ENCODE measurements at places on chromosomes 6 and 20. TPM values are rescaled to one million over a fixed set of nuclear protein-coding genes. Genes with fewer than 3 reads are reported as not detected.

DNA sequence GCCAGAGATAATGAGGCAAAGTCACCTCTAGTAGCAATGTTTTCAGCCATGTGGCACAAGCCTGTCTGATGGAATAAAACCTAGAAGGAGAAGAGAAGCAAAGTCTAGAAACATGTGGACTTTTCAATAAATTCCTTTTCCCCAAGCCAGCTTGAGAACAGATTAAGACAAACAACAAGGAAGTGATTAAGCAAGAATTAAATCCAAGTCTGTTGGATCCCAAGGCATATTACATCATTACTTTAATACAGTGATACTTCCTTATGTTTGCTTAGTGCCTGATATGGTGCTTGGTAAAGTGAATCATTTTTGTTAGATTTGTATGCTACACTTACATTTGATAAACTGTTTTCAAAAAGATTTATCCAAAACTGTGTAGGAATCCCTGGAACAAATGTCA is 260.3 kb upstream of the FAM83B start:
- no peaks in the 10 kb centered on the region for H3K36me3 ChIP-seq
- H3K4me3 ChIP-seq: no peak overlapping the region
- no peak for DNase-seq
- no peak overlapping the region for H3K27ac ChIP-seq

DNA sequence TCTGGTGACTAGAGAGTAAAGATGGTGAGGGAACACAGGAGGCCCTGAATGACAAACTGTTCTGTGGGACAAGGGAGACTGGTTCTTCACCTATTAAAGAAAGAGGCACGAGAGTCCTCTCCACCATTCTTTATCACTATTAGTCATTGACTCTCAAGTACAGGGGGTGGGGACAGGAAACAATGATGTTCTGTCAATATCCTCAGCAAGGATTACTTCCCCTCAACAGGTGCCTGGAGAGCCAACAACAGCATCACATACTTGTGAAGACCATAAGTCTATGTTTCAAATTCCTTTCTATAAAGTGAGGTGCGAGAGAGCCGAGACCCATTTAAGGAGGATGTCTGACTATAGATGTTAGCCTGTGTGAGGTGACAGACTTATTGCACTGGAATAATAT is 72.4 kb upstream of the TBC1D7 start:
- H3K4me1 ChIP-seq: no peaks in the 10 kb centered on the region
- H3K4me3 ChIP-seq: no peak overlapping the region
- no peaks in the 10 kb centered on the region for H3K36me3 ChIP-seq
- H3K27ac ChIP-seq: no peak overlapping the region

GRCh38 chr6:158321960-158322359 is 9.7 kb downstream of the TULP4 start:
- no peak overlapping the region for H3K4me3 ChIP-seq
- DNase-seq: no peak
- no peaks in the 10 kb centered on the region for H3K4me1 ChIP-seq
- H3K27me3 ChIP-seq: no peaks in the 10 kb centered on the region
- H3K27ac ChIP-seq: no peak overlapping the region

SLC17A3 gene
- not detected for total RNA-seq

- H3K4me1 ChIP-seq: no peaks in the 10 kb centered on the region
- no peaks in the 10 kb centered on the region for H3K27me3 ChIP-seq
- no peaks in the 10 kb centered on the region for H3K36me3 ChIP-seq
- H3K27ac ChIP-seq: no peak overlapping the region
- no peak for DNase-seq
These were observed 4.9 kb upstream of the PI16 start for GRCh38 chr6:36949636-36950035.

DNA sequence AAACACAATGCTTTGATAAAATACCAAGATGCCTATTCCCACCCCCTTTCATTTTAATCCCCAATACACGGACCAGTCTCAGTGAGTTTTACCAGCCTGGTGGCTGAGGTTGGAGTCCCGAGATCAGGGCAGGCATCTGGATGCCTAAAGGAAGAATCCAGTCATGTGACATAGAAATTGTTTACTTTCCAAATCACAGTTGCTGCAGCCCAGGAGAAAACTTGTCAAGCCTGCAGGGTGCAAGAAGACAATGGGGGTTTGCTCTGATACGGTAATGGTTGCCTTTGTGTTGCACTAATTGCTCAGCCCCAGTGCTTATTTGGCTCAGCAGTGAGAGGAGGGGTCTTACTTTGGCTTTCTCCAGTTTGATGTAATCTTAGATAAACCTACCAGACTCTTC is 308.5 kb upstream of the POU3F2 start:
- no peaks in the 10 kb centered on the region for H3K36me3 ChIP-seq
- no peak overlapping the region for H3K27ac ChIP-seq
- no peak for DNase-seq
- H3K27me3 ChIP-seq: no peaks in the 10 kb centered on the region
- no peaks in the 10 kb centered on the region for H3K4me1 ChIP-seq

Measured in prostate gland (tissue), 2 donors.